Muscle of back (tissue), 13 donors: ENCODE measurements at places on chromosomes 7 and 10.

- DNase-seq = no peak
These were observed 15.0 kb upstream of the DNMBP start for GRCh38 chr10:100024748-100025147.

- DNase-seq = peak; percentile 21
These were observed 1.7 kb upstream of the TNKS2 start for GRCh38 chr10:91796331-91797047.

- no peak for DNase-seq
These were observed 42.3 kb downstream of the IKZF1 start for GRCh38 chr7:50346545-50347497.

- no peak for DNase-seq
These were observed 107.2 kb upstream of the LYZL2 start for GRCh38 chr10:30736685-30737232.

DNA sequence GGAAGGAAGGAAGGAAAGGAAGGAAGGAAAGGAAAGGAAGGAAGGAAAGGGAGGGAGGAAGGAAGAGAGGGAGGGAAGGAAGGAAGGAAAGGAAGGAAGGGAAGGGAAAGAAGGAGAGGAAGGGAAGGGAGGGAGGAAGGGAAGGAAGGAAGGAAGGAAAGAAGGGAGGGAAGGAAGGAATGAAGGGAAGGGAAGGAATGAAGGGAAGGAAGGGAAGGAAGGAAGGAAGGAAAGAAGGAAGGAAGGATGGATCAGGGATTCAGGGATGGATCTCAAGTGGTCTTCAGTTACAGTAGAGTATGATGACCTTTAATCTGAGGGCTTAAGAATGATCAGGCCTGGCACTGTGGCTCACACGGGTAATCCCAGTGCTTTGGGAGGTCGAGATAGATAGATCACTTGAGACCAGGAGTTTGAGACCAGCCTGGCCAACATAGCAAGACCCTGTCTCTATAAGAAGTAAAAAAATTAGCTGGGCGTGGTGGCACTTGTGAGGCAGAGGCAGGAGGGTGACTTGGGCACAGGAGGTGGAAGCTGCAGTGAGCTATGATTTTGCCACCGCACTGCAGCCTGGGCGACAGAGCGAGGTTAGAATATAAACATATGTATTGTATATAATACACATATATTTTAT lies 760 bp upstream of the FOXK1 start:
- DNase-seq = no peak

DNA sequence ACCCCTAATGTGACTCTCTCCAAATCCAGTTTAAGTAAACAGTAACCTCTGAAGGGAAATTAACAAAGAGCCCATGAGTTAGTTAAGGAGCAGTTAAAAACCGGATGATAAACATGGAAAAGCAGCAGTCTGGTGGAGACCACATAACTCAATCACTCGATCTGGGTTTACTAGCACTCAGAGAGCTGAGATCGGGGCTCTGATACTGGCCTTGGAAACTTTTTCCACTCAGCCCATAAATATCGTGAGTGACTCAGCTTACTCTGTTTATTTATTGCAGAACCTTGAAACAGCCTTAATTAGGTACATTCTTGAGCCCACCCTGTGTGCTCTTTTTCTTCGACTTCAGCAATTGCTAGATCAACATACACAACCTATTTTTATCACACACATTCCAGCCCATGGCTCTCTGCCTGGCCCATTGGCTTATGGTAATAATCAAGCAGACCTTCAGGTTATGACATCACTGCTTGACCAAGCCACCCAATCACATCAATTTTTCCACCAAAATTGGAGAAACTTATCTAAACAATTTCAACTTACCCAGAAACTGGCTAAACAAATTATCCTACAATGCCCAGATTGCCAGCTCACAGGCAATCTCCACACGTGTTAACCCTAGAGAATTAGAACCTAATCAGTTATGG lies 82.2 kb upstream of the GPR22 start:
- DNase-seq = no peak

- peak; percentile 42 for DNase-seq
These were observed 35.8 kb downstream of the GBF1 start for GRCh38 chr10:102281102-102281487.

GRCh38 chr7:27774717-27775328 lies 34.9 kb downstream of the TAX1BP1 start:
- peak; percentile 11 for DNase-seq

- no peak for DNase-seq
These were observed 8.9 kb downstream of the GFRA1 start for GRCh38 chr10:116263870-116264655.

DNA sequence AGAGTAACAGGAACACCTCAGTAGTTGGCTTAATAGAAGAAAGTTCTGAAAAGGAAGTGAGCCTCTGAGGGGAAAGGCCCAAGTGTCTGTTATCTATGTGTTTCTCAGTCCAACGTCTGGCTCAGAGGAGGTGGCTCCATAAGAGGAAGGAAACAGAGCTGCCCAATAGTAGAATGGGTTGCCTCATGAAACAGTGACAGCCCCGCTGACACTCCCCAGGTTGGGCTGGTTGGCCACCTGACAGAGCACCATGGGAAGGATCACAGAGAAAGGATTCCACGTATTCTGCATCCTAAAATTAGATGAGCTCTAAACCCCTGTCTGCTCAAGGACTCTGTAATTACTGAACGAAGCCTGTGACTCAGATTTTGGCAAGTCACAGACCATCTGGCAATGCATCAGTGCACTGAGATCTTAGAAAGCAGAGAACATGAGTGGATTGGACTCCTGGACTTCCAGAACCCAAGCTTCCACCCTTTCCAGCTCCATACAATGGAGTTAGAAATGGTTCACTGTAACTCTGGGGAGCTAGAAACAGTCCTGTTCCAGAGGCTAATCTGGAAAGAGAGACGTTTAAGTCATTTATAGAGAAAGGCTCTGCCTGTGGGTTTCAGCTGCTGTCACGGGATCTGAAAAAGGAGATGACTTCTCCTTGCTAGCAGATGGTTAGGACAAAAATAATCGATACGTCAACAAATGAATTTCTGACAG lies 2.9 kb downstream of the PKD2L1 start:
- no peak for DNase-seq

DNA sequence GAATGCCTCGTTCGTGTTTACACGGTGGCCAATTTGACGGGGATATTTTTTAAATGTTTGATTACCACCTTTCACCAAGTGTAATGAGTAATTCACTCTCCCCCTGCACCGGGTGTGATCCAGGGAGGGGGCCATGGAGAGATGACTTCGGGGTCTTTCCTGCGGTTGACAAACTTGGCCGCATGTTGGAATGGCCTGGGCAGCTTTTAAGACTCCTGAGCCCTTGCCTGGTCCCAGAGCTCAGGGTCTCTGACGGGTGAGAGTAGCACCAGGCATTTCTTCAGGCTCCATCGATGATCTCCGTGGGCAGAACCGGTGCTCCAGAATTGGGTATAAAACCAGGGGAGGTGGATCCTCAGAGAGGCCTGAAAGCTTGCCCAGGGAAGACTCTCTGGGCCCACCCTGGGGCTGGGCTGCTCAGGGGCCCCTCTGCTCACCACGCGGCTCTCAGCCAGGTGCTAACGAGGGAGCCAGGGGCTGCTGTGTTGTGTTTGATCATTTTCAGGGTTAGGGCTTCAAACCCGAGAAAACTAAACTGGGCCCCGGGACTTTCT lies 882 bp downstream of the ZNF282 start:
- no peak for DNase-seq

- no peak for DNase-seq
These were observed 8.3 kb upstream of the ELAPOR2 start for GRCh38 chr7:87067788-87068187.

GRCh38 chr7:123190109-123190831 lies 9.5 kb downstream of the SLC13A1 start:
- DNase-seq = no peak

DNA sequence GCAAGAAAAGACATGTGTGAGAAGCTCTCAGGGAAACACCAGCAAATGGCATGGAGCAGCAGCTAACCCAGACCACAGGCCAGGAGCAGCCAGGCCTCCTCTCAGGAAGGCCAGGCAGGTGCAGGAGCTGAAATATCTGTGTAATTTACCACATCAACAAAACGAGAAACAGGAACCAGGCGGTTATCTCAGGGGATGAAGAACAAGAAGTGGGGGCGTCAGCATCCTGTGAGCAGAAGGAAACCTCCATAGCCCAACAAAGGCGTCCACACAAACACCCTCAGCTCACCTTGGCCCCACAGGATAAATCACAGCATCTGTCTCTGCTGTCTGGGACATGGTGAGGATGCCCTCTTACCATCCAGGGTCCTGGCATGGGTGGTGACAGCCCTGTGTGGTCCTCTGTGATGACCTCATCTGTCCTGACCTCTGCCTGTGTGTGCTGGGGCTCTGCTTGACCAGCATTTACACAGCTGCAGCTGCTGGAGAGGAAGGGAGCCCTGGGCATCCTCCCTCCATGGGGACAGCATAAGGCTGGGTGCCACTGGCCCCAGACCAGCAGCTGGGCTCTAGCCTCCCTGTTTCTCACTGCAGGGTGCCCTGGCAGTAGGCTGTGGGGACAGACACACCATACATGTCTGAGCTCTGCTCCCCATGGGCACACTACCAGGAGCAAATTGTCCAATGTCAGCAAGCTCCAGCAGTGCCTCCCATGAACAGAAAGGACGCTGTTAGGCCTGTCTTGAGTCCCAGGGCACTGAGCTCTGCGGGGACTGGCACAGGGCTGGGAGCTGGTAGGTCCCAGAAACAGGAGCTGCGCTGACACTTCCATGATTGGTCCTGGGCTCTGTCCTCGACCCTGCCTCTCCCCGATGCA lies 34.6 kb downstream of the ANXA8 start:
- no peak for DNase-seq

DNA sequence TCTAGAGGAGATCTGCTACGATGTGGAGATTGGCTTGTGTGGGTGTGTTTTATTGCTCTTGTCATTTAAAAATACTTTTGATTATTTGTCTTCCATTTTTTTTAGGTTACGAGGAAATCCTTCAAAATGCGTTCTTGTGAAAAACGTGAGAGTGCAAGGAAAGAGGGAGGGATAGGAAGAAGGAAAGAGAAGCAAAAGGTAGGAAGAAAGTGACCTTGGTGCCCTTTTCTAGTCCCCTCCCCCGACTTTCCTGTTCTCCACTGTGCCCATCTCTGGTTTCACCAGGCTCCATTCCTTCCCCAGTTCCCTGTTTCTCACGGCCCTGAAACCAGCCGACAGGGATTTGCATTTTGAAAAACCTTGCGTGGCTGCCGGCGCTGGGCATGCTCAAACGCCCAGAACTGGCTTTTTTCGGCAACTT lies 506 bp upstream of the GNAI1 start:
- no peak for DNase-seq

- no peak for DNase-seq
These were observed 18.0 kb upstream of the DIP2C start for GRCh38 chr10:707456-707855.
